Lung microvascular endothelial cell (primary cell): ENCODE measurements at places on chromosomes 7 and 10. TPM values are rescaled to one million over a fixed set of nuclear protein-coding genes. Genes with fewer than 3 reads are reported as not detected.

- no peak for DNase-seq
These were observed 40.2 kb upstream of the SLC26A3 start for GRCh38 chr7:107843184-107843583.

- DNase-seq: no peak
These were observed 87.4 kb upstream of the RSU1 start for GRCh38 chr10:16904639-16905061.

Gene PHYHIPL
- not detected in 2 replicates for total RNA-seq

Gene PON3
- under 0.01 TPM in 1 of 2 replicates, not detected in the other for total RNA-seq

DNA sequence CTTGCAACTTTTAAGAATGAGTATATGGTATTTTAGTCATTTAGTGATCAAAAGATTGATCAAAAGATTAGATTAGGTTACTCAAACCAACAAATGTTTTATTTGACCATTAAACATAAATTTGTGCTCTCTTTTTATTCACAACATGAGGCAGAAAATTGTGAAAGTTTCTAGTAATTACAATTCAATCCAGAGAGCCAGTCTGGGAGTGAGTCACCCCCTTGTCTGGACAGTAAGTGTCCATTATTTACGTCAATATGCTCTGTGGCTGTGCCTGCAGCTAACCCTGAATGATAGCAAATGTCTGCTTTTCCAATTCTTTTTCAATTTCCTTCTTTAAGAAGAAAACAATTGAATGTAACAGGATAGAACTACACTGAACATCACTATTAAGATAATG is 27.9 kb downstream of the GNG11 start:
- peak; percentile 55 for DNase-seq
